ENCODE measurements at places on chromosomes 7 and 10.

- H3K4me3 ChIP-seq: no peak overlapping the region
- peaks cover 7% of the 10 kb centered on the region for H3K4me1 ChIP-seq
Observed at GRCh38 chr10:124999433-125000365, 57.8 kb downstream of the ZRANB1 start.

- H3K27me3 ChIP-seq: no peaks in the 10 kb centered on the region
- H3K36me3 ChIP-seq: peaks cover 6% of the 10 kb centered on the region
- no peak overlapping the region for H3K27ac ChIP-seq
- DNase-seq: no peak
- no peaks in the 10 kb centered on the region for H3K4me1 ChIP-seq
Observed at GRCh38 chr7:748446-748845, 21.4 kb upstream of the PRKAR1B start.

DNA sequence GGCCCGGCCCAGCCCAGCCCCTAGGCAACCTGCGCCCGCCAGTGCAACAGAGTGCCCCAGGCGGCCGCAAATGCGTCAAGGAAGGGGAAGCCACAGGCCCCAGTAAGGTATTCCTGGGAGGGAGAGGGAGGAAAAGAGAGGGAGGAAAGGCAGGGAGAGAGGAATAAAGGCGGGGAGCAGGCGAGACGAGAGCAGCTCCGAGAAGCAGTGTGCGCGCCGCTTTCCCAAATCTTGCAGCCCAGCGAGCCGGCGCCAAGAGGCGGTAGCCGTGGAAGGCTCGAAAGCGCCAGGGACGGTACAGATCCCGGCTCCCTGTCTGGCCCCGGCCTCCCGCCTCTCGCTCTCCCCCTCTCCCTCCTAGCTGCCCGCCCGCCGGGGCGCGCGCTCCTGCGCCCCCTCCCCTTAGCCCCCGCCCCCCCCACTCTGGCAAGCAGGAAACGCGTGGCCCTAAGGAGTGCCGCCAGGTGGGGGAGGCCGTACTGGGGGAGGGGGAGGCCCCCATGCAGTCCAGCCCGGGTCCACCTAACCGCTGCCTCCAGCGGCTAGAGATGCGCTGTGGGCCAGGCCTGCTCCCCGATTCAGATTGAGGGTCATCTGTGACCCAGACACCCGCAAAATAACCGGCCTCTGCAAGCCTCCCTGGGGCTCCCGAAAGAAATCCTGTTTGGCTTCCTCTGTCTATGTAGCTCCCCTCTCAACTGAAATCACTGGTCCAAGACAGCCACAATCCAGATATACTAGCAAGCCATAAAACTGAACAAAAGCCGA, 4.3 kb downstream of the HOXA10 start:
- H3K27me3 ChIP-seq: peaks cover 100% of the 10 kb centered on the region
- H3K4me1 ChIP-seq: peaks cover 52% of the 10 kb centered on the region
- H3K36me3 ChIP-seq: no peaks in the 10 kb centered on the region
- no peak for DNase-seq

DNA sequence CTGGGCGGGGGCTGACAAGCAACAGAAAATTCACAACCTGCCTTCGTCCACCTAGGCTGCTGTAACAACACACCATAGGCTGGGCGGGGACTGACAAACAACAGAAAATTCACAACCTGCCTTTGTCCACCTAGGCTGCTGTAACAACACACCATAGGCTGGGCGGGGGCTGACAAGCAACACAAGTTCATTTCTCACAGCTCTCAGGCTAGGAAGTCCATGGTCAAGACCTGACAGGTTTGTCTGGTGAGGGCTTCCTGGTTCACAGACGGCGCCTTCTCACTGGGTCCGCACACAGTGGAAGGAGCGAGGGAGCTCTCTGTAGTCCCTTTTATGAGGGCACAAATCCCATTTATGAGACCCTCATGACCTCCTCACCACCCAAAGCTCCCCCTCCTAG, 52.2 kb downstream of the DIP2C start:
- no peak overlapping the region for H3K27ac ChIP-seq
- H3K4me3 ChIP-seq: no peak overlapping the region
- no peaks in the 10 kb centered on the region for H3K4me1 ChIP-seq
- H3K36me3 ChIP-seq: no peaks in the 10 kb centered on the region
- H3K27me3 ChIP-seq: peaks cover 3% of the 10 kb centered on the region

- H3K4me1 ChIP-seq: no peaks in the 10 kb centered on the region
- no peaks in the 10 kb centered on the region for H3K27me3 ChIP-seq
- no peak overlapping the region for H3K4me3 ChIP-seq
- H3K27ac ChIP-seq: no peak overlapping the region
- no peaks in the 10 kb centered on the region for H3K36me3 ChIP-seq
- DNase-seq: no peak
Observed at GRCh38 chr10:84302223-84302622, 26.2 kb upstream of the CCSER2 start.

All from thymus (tissue), 14 donors.